GM18507 (cell line): ENCODE measurements at places on chromosomes 5 and 9.

DNA sequence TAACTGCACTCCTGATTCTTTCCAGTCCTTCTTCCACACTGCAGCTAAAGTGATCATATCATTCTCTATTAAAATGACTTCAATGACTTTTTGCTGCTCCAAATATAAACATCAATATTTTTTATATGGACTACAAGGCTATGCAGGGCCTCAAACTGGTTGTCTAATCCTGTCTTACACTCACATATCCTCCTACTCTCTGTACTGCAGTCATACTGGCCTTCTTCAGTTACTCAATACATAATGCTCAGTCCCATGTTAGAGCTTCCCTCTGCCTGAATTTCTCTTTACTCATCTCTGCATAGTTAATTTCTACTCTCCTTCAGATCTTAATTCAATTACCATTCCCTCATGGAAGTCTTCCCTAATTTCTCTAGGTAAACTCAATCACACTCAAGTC lies 3.4 kb downstream of the MEIKIN start:
- DNase-seq = no peak

- no peak for DNase-seq
Measured at GRCh38 chr9:71592400-71592799, 175.9 kb downstream of the CEMIP2 start.

DNA sequence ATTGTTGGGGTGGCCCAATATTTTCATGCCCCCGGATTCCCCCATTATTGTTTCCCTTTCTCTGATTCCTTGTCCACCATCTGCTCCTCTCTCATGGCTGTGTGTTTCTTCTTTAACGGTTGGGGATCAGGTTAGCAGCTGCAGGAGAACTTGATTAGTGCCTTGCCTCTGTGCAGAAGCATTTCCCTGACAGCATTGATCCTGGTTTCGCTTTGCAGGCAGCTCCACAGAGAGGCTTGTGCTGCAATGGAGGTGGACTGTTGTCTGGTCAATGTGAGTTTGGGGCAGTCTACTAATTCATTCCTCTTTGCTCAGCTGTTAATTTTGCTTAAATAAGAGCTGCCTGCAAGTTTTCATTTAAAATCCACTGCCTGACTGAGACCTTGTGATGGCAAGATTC lies 32.5 kb upstream of the SSBP2 start:
- DNase-seq = no peak

DNA sequence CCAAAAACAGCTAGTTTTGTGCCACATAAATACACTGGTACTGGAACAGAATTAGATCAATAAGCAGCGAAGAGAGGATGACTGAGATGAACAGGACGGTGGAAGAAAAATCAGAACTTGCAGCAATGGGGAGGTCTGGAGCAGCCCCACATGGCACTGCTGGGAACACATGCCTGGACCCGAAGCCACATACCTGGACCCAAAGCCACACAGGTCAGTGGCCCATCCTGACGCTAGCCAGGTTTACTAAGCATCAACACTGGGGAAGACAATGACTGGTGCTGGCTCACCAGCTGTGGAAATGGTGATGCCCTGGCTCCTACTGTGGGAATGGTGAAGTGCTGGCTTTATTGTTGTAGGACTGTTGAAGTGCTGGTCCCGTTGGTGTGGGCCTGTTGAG lies 139.7 kb upstream of the IRX4 start:
- DNase-seq = no peak

DNA sequence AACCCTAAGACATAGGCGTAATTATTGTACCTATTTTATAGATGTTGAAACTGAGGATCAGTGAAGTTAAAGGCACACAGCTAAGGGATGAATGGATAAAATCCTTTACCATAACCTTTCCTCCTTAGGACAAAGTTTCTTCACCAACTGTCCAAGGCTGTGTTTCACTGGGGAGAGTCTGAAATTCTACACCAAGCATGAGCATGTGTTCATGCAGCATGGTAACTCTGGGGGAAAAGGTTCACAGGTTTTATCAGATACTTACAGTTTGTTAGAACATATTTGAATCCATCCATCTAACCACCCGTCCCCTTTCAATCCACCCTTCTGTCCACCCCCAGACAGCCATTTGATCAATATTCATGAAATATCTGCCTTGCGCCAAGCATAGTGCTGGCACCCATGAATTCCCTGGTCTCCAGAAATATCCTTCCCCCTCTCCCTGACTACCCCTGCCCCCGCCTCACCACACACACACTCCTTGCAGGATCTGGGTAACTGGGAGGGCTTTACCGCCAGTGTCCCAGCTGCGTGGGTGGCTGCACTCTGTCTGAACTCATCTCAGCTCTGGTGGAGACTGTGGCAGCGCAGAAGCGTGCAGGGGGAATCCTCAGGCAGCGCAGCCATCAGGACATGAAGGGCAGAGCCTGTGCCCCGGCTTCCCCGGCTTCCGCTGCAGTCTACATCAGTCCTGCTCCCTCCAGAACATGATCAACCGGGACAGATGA lies 6.3 kb upstream of the KCNIP1 start:
- DNase-seq = no peak

DNA sequence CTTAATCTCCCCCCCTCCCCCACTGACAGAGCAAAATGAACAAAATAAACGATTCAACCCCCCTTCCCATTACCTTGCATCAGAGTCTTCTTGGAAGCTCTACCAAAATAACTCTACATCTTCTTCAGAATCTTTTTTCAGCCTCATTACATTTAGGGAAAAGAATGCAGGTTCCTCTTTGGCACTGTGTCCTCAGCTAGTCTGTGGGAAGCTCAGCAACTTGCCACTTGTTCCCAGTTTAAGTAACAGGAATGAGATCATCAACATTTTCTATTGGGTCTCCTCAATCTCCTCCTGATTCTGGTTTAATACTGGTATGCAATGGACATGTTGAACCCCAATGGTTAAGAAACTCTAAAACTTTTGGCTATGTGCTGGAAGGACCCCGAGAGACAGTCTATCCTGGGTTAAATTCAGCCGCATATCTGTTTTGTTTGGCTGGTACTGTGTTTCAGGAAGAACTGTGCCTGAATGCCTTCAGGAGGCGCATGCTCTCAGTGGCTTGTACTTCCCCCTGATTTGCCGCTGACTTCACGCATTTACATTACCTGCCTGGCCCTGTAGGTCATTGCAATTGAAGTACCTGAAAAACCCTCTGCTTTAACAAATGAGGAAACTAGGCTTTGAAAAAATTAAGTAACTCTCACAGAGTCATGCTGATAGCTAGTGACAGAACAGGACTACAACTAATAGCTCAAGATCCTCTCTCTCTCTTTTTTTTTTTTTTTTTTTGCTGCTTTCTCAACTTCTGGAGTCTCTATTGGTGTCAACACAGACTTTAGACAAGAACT lies 78.1 kb upstream of the HMHB1 start:
- no peak for DNase-seq

GRCh38 chr5:160457252-160457651 lies 35.6 kb downstream of the PTTG1 start:
- no peak for DNase-seq

DNA sequence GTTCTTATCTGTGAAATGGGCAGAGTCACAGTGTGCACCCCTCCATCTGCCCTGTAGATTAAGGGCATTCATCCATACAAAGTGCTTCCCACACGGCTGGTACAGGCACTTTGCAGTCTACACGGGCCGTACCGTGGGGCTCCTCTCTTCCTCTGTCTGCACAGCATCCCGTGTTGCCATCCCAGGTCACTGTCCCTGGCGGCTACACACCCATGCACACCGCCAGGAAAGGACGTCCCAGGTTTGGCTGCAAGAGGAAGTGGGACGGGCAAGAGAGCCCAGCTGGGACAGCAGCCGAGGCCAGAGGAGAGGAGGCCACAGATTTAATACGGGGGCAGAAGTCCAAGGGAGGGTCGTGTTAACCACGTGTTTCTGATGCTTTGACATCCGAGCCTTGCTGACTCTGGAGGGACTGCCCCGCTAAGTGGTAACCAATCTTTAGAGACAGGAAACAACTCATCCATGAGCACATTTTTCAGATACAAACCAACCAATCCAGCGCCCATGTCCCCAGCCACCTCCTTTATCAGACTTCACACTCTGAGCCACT lies 120.0 kb downstream of the ZNF354C start:
- DNase-seq = no peak

DNA sequence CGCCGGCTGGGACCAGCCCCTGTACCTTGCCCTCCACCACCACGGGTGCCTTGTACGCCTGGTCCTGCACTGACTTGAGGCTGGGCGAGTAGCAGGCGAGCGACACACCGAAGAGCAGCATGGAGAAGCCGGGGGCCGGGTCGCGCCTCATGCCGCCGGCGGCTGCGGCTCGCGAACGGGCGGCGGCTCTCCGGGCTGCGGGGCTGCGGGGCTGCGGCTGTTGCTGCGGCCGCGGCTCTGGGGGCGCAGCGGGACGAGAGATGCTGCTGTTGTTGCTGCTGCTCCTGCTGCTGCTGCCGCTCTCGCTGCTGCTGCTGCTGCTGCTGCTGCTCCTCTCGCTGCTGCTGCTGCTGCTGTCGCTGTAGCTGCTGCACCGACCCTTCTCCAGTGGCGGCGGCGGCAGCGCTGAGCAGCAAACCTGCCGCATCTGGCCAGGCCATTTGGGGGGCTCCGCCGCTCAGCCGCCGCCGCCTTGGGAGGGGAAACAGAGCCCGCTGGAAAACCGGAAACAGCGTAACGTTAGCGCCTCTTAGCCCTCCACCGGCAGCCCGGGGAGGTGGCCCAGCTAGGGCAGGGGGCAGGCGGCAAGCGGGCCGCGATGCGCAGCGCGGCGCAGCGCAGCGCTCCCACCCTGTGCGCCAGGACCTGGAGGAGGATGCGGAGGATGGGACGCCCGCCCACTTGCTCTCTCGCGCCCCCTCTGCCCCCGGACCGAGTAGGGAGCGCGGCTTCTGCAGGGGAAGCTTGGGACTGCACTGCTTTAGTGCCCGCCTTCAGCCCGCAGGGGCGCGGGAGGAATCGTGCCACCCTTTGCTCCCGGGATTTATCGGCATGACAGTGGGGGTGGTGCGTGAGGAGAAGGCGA lies at the start of gene NRG2:
Gene NRG2 (minus strand): TSS at position 657 of the 865 bp plus-strand sequence.
- DNase-seq = peak; percentile 60

DNA sequence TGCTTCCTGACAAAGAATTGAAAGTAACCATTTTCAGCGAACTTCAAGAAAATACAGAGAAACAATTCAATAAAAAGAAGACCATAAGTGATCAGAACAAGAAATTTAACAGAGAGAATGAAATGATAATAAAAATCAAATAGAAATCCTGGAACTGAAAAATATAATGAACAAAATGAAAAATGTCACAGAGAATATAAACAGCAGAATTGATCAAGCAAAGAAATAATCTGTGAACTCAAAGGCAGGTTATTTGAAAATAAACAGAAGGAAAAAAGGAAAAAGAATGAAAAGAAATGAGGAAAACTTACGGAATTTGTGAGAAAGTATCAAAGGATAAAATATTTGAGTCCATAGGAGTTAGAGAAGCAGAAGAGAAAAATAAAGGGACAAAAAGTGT lies 114.1 kb downstream of the CSNK1G3 start:
- no peak for DNase-seq

DNA sequence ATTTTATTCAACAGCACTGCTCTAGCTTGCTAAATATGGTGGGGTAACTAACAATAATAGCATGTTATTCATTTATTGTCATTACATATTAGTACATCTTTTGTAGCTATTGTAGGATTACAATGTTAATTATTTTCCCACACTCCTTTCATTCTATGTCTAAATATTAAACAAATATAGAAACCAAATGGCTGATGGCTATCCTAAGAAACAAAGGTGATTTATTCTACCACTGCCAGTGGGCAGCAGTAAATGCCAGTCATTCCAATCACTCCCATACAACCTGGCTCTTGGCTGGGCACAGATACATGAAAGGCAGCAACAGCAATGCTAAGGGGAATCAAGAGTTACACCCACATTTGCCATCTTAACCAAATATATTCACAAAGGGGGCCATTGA lies 84.1 kb downstream of the FRMD3 start:
- DNase-seq = no peak

- no peak for DNase-seq
Measured at GRCh38 chr9:69342769-69343168, 17.8 kb downstream of the ENTREP1 start.

GRCh38 chr5:89994266-89994665 lies 415.3 kb downstream of the CETN3 start:
- DNase-seq = no peak

- DNase-seq = no peak
Measured at GRCh38 chr5:10409504-10409903, 32.2 kb upstream of the ROPN1L start.

GRCh38 chr5:112417931-112418658 lies 982 bp downstream of the EPB41L4A start:
- peak; percentile 7 for DNase-seq

DNA sequence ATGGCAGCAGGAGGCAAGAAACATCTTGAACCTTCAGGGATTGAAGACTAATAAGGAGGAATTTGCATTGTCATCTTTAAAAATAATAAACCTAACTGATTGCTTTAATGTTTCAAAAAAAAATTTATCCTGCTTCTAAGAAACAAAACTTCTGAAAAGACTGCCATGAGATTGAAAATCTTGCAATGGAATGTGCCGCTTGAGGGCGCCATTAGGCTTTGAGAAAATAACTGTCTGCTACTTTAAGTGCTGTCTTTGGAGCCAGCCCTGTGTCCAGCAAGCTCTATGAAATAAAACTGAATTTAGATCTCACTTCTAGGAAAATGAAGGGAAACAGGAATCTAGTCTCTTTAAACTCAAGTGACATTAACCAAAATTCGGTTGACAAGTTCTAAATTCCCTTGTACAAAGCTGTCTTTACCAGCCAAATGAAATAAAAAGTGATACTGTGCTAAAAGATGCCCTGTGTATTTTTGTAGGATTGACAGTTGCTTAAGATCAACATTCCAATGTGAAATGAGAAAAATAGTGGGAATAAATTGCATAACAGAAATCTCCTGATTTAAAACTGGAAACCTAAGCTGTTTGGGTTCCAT lies 79.4 kb downstream of the ESM1 start:
- DNase-seq = no peak

DNA sequence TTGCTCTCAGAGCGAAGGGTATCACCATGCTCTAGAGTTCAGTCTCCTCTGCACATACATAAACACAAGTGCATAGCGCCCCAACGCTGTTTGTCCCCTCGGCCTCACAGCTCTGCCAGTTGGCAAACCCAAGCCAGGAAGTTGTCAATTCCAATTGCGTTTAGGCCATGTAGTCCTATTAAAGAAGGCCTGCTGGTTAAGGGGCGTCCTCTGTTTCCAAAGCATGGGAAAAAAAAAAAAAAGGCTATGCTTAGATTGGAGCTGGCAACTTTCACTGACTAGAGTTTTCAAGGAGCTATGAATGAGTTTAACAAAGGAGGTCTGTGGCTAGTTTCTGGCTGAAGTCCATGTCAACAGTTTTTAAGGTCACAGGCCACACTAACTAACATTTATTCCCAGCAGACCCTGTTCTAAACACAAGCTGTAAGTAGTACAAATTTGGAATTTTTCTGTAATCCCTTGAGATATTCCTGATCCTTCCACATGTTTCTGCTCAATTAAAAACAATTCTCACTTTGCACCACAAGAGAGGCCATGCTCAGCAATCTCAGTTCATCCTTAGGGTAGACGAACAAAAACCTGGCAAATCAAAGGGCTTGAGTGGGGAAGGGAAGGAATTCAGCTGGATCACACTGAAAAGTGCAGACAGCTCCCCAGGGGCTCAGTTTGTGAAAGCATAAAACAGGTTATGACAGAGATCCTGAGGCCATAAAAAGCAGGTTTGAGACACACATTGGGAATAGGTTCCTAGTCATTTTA lies 187.7 kb downstream of the DENND1A start:
- DNase-seq = no peak
